ENCODE measurements at places on chromosomes 12 and 14.

- DNase-seq: no peak
These were observed 68.7 kb downstream of the CCDC88C start for GRCh38 chr14:91348845-91349465.

- DNase-seq: no peak
These were observed 92.6 kb upstream of the SFSWAP start for GRCh38 chr12:131618303-131618658.

GRCh38 chr12:70919597-70920035, 922 bp downstream of the PTPRR start:
- no peak for DNase-seq

DNA sequence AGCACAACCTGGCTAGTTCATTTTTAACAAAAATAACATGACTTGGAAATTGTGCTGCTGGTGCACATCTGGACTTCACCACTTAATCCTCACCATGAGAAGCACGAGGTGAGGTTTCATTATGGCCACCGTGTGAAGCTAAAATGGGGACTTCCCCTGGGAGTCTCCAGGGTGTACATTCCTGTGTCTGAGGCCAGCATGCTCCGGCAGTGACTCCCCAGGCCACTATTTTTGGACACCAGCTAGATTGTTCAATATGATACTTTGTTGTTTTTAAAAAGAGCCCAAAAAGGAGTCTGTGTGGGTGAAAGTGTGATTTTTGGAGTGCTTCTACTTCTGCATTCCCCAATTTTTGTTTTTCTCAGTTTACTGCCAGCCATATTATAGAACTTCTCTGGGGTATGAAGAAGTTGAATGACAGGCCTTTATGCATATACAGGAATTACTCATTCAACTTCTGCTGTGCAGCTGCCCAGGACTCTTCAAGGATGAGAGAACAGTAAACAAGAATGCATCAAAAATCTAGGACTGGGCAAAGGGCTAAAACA, 16.9 kb upstream of the AICDA start:
- no peak for DNase-seq

- DNase-seq: no peak
These were observed 29.7 kb downstream of the TEP1 start for GRCh38 chr14:20383636-20384035.

GRCh38 chr12:4908684-4909409, 858 bp upstream of the KCNA1 start:
- no peak for DNase-seq

GRCh38 chr12:57865084-57865751, 18.7 kb upstream of the CTDSP2 start:
- DNase-seq: peak; percentile 32

GRCh38 chr12:113777751-113778150, 188.4 kb downstream of the RBM19 start:
- no peak for DNase-seq

DNA sequence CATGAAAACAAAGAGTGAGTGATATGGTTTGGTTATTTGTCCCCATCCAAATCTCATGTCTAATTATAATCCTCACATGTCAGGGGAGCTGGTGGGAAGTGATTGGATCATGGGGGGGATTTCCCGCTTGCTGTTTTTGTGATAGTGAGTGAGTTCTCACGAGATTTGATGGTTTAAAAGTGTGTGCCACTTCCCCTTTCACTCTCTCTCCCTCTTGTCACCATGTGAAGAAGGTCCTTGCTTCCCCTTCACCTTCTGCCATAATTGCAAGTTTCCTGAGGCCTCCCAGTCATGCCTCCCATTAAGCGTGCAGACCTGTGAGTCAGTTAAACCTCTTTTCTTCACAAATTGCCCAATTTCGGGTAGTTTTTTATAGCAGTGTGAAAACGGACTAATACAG, 2.1 kb upstream of the ATXN7L3B start:
- no peak for DNase-seq

- peak; percentile 59 for DNase-seq
These were observed 3.6 kb downstream of the ZNF839 start for GRCh38 chr14:102323102-102323501.

DNA sequence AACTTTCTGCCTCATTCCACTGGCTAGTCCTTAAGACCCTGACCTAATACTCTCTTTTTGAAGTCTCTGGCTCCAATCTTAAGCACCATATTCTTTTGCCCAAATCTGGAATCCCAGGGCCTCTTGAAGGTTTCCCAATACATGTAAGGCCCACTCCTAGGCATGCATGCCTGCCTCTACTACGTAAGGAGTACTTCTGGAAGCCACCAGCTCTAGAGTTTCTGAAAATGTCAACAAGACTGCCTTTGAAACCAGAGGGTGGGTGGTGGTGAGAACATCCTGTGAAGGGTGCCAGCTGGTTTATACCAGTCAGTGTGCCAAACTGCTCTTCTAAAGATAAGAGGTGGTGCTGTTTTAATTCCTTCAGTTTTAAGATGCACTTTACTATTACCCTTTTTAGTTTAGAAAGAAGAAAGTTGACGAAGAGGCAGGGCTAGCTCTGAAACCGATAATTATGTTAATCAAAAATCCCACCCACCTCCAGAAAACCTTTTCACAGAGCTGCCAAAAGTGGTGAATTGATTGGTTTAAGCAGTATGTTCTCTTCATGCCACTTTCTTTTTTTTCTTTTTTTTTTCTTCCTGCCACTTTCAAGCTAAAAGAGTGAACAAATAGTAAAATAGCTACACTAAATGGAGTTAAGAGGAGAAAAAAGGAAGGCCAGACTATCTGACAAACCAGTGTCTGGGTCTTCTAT, 8.7 kb upstream of the WDR89 start:
- DNase-seq: no peak

- no peak for DNase-seq
These were observed 302.8 kb downstream of the FSCB start for GRCh38 chr14:44204061-44204835.

DNA sequence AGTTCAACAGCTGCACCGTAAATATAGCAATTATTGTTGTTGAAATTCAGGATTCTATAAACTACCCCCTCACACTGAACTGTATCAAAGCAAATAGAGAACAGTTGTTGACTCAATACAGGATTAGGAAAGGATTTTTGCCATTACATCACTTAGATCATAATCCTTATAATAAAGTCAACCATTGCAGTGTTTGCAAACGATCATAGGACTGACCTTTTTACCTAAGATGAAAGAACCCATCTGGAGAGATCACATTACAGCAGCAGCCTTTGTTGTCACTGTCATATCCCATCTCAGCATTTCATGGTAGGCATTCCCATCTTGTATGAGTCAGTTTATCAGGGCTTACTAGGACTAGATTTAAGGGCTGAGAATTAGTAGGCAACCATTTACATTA, 96.1 kb downstream of the IPO8 start:
- no peak for DNase-seq

DNA sequence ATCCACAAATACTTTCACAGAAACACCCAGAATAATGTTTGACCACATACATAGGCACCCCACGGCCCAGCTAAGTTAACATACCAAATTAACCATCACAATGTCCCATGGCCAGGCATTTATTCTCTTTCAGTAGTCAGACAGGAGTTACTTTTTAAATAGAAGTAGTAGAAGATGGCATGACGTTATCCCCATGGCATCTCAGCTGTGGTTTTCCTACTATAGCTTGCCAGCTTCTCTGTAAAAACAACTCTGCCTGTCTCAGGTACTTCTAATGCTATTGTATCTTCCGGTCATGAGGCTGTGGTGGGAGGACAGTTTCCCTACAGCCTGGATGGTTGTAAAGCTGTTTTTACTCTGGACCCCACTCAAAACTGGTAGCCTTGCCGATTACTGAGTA, 19.3 kb downstream of the CTSG start:
- no peak for DNase-seq

DNA sequence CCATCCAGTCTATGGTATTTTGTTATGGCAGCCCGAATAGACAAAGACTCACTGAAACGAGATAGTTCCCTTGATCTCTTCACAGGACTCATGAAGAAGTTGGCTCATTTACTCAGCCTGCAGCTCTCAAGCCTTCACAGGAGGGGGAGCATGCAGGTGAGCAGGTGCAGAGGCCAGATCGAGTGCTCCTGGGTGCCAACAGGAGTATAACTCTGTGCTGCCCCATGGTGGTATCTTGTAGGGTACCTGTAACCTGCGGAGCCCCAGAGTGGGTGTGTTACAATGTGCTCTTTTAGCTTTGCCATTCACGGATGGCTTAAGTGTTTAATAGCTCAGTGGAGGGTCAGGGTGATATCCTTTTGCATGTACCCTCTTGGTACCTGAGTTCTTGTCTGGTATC, 159.5 kb downstream of the METTL25 start:
- no peak for DNase-seq

GRCh38 chr14:104393199-104393897, 186.2 kb upstream of the C14orf180 start:
- no peak for DNase-seq

DNA sequence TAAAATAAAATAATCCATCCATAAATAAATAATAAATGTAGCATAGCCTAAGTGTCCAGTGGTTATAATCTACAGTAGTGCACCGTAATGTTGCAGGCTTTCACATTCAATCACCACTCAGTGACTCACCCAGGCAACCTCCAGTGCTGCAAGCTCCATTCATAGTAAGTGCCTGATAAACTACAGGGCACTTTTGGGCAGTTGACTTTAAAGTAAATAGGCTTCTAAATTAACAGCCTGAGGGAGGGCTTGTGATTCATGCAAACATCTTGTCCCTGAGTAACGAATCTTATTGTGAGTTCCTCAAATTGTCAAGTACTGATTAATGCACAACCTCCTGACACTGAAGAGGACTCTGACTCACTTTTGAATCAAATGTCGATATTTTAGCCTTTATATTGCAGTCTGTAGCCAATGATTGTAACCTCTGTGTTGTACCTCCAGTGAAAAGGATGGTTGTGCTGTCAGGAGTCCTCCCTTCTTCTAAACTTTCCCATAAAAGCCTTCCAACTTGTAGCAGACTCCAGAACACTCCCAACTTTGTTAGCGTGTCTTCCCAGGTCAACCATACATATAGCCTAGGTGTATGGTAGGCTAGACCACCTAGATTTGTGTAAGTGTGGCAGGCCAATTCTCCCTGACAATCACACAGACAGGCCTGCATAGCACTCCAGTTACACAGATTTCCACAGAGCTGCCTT, 55.0 kb upstream of the BICD1 start:
- DNase-seq: peak; percentile 48

- no peak for DNase-seq
These were observed 3.6 kb downstream of the SLC17A8 start for GRCh38 chr12:100360450-100360849.

GRCh38 chr14:56195704-56196103, 77.5 kb downstream of the PELI2 start:
- DNase-seq: no peak

DNA sequence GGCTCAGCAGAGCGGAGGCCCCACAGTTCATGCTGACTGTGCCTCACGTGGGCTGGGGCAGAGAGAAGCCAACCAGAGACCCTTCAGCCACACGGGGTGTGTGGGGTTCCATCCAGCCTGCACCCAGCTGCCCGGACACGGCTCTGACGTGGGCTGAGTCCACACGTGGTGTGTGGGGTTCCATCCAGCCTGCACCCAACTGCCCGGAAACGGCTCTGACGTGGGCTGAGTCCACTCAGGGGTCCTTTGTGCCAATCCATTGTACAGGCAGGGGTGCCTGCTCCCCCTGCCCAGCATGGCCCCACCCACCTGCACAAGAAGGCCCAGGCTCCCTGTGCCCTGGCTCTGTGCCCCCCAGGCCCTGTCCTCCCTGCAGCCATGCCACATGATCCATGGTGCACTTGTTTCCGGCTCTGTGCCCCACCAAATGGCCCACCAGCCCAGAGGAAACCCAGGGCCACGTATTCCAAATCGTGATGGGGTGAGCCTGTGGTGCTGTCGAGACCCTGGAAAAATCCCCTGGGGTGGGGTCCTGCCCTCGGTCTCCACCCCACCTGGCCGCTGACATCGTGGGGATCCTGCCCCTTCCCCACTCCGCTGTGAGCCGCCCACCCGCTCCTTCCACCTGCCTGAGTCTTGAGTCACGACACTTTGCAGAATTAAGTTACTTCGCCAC, 99.3 kb upstream of the SFSWAP start:
- no peak for DNase-seq

- no peak for DNase-seq
These were observed 62.7 kb downstream of the ATG14 start for GRCh38 chr14:55348766-55349453.

- no peak for DNase-seq
These were observed 20.9 kb downstream of the MORN3 start for GRCh38 chr12:121648458-121649028.

DNA sequence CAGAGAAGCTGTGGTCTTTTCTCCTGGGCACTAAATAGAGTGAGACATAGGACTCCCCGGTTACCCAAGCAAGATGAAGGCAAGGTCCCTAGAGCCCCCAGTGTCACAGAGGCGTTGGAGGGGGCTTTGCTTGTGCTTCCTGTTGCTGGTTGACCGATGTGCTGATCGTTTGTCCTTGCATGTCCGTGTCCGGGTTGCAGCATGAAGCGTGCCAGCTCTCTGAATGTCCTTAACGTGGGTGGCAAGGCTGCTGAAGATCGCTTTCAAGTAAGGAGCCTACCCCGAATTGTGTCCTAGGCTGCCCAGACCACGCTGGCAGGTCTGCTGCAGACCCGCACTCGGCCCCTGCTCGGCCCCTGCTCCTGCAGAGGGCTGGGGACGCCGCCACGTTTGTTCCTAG, 23.1 kb downstream of the XRCC3 start:
- DNase-seq: no peak

- no peak for DNase-seq
These were observed 9.7 kb downstream of the RHOF start for GRCh38 chr12:121783766-121784165.

DNA sequence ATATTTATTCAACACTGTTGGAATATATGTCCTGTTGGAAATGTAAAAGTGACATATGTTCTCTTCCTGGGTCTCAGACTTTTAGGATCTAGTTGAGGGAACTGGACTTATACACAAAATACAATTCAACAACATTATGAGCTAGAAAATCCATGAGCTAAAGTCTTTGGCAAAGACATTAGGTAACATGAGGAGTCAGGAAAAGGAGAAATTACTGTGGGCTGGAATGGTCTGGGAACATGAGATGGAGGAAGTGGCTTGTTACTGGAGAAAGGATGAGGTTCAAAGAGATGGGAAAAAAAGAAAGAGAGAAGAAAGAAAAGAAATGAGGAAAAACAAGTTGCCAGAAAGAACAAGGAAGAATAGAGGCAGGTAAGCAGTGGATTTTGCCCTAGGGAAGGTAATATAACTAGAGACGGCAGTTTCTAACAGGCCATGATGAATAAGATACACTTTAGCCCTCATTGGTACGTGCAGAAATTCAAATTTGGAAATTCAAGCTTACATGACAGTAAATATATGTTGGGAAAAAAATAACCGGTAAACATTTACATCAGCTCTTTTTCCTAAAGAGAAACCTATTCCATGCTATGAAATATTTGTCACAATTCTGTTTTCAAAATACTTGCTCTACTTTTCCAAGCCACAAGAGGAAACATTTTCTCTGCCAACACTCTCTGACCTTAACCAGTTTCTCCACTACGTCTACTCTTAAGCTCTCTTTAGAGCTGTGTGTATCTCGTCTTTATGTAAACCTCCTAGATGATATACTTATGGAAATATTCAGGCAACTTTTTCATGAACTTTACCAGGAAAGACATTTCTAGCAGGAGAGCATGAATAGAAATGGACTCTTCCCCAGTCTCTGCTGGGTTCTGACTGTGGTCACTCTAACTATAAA, 268.8 kb upstream of the BTG1 start:
- no peak for DNase-seq

GRCh38 chr14:80754696-80755095, 186.8 kb downstream of the CEP128 start:
- no peak for DNase-seq
